ENCODE measurements at places on chromosomes 6 and 20.

DNA sequence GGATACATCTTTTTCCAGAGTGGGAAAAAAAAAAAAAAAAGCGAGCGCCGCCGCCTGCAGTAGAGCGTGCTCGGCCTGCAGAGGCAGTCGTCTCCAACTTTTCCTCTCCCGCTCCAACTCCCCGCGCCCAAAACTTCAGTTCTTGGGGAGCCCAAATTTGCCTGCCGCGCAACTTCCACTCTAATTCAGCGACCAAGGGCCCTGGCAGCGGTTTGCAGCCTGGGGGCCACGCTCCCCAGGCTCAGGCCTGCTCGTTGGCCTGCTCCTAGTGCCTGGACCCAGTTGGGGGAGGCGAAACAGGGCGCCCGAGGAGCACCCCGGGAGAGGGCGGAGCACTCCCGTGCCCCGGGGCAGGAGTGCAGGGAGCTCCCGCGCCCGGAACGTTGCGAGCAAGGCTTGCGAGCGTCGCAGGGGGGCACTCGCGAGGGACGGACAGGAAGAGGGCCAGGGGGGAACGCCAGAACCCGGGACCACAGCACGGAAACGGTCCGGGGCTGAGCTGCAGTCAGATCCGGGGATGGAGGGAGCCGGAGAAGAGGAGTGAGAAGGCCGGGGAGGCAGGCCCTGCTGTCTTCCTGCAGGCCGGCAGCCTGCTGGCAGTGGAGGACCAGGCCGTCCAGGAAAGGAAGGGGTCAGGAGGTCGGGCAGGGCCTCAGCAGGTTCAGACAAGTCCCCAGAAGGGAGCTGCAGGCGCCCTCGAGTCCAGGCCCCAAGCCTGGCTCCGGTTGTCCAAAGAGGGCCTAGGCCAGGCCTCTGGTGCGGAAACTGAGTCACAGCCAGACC lies at the start of gene STX16:
Gene STX16, plus strand, starts transcription at position 508 of the 783 bp plus-strand sequence. CDS start 724 bp downstream, outside the sequence.
- DNase-seq, result peak; percentile 93

- no peak for DNase-seq
Observed at GRCh38 chr6:106106276-106107042, 20.3 kb downstream of the PRDM1 start.

GRCh38 chr20:35006531-35006971 lies 50.9 kb downstream of the MYH7B start:
- DNase-seq, result no peak

- DNase-seq, result no peak
Observed at GRCh38 chr6:148884461-148884860, 137.6 kb downstream of the UST start.

DNA sequence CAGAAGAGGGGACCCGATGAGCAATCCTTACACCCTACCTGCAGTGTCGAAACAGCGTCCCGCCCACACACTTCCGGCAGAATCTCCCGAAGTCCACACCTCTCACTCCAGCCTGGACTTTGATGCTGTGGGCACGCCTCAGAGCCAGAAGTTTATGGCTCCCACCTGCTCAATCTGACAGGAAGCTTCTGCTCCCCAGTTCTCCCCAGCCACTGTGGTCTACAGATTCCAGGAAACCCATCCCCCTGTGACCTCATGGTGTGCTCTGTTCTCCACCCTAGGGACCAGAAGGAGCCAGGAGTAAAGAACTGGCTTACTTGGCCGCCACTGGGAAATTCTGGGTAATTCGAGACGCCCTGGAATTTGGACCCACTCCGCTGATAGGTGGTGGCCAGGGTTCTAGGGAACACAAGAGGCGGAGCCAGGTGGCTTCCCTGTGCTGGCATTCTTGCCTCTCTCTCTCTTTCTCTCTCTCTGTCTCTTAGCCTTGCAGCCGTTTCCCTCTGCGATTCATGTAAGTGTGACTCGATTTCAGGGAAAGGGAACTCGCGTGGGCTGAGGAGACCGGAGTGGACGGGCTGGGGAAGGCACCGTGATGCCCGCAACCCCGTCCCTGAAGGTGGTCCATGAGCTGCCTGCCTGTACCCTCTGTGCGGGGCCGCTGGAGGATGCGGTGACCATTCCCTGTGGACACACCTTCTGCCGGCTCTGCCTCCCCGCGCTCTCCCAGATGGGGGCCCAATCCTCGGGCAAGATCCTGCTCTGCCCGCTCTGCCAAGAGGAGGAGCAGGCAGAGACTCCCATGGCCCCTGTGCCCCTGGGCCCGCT lies at the start of gene TRIM15:
Gene TRIM15, plus strand, starts transcription at position 457 of the 828 bp plus-strand sequence. Its CDS starts 139 bp downstream, at position 596.
- no peak for DNase-seq

GRCh38 chr20:14142171-14142570 lies 146.9 kb downstream of the MACROD2 start:
- DNase-seq, result peak; percentile 35

DNA sequence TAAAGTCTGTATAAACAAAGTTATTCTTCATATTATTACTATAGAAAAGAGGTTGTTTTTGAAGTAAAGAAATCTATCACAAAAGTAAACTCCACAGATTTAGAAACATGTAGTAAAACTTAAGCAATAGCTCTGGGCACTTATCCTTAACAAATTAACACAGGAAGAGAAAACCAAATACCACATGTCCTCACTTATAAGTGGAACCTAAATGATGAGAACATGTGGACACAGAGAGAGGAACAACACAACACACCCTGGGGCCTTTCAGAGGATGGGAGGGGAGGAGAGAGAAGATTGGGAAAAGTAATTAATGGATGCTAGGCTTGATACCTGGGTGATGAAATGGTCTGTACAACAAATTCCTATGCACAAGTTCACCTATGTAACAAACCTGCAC lies 57.2 kb downstream of the C6orf58 start:
- DNase-seq, result no peak

DNA sequence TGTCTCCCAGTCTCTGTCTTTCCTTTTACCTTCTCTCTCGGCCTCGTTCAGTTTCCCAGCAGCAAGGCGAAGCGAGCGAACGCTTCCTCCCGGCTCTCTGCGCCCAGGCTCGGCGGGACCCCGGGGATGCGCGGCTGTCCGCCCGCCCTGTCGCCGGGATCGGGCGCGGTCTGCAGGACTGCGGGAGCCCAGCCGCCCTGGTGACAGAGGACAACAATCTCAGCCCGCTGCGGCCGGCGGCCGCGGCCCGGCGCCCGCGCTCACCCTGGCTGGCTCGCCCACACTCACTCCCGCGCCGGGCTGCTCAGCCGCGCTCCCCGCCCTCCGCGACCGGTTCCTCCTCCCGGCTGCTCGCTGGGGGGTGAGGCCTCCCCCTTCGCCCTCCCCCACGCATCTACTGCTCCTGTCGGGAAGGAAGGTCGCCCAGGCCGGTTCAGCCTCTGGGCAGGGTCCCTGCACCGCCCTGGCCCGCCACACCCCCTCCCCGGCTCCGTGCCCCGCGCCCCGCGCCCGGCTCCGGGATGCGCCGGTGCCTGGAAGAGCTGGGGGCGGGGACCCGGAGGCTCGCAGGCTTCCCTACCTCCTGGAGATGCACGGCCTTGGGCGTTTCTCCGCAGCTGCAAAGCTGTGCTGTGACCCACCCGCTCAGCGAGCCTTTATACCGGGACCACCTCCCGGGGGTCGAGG lies 410 bp downstream of the SYNE1 start:
- peak; percentile 20 for DNase-seq

DNA sequence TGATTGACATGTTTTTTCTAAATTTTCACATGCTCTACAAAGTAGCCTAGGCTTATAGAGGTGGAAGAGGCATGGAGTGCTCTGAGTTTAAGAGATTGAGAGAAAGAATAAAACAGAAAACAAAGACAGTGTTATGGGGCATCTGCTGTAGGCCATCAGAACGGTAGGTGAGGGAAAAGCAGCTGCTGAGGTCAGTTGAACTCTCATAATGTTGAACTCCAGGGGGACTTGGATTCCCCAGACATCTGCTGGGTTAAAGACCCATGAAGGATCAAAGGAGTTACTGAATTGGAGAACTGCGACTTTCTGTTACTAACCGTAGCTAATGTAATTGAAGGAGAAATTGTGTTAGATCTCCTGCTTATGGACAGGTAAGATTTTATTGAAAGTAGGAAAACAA lies 333.9 kb downstream of the TFAP2B start:
- DNase-seq, result no peak

GRCh38 chr20:38536310-38536709 lies 44.7 kb upstream of the ADIG start:
- peak; percentile 67 for DNase-seq

DNA sequence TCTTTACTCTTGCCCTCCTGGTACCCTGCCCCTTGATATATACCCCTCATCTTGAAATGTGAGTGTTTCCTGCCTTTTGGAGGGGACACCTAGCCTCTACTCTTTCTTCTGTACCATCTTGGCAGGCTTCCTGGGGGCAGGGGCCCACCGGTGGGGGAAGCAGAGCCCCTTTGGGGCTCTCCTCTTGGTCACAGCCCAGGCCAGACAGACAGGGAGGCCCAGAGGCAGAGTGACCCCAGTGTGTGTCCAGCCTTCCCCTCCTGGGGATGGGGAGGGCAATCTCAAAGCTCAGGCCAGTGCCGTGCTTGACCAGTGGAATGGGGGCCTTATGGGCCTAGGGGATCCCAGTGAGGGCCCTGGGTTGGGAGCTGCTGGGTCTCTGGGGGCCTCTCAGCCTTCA lies 3.6 kb downstream of the ADAM33 start:
- no peak for DNase-seq

DNA sequence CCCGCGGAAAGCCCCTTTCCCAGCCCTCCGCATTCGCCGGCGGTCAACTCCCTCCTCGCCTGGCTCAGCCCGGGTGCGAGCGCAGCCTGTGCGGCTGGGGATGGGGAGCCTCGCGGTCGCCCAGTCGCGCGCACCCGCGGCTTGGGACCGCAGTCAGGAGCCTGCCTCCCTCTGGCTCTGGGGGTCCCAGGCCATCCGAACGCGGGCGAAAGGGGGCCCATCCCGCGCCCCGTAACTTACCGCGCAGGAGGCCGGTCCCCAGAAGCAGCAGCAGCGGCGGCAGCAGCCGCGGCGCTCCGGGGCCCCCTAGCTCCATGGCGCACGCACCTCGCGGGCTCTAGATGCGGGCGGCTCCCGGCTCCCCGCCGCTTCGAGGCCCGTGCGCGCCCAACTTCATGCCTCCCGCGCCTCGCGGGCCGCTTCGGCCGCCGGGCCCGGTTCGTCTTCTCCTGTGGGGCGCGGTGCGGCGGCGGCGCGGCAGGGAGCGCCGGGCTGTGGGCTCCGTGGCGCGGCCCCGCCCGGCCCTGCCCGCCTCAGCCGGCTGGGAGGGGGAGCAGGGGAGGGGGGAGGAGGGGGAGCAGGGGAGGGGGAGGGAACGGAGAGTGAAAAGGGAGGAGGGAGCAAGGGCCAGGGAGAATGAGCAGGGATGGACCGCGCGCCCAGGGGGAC lies at the start of gene CHRNA4:
Gene CHRNA4, minus strand, starts transcription at position 500 of the 669 bp plus-strand sequence. Its CDS starts 184 bp downstream, at position 316.
- DNase-seq, result no peak

DNA sequence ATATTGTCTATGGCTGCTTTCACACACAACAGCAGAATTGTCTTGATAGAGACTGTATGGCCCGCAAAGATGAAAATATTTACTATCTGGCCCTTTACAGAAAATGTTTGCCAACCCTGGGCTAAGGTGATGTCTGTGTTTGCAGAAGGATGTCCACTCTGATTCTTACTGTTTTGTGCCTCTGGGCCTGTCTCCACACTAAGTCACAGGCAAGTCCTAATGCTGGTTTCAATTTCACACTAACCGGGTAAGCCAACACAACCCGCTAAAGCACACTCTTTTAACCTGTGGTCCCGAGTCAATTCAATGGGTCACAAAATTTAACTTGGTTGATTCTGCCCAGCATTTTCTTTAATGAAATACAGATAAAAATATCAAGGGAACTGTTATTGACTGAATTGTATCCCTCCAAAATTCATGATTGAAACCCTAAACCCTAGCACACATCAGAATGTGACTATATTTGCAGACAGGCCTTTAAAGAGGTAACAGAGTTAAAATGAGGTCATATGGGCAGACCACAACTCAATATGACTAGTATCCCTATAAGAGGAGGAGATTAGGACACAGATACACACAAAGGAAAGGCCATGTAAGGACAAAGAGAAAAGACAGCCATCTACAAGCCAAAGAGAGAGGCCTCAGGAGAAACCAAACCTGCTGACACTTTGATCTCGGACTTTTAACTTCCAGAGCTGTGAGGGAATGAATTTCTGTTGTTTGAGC lies 78.4 kb downstream of the FYN start:
- no peak for DNase-seq

DNA sequence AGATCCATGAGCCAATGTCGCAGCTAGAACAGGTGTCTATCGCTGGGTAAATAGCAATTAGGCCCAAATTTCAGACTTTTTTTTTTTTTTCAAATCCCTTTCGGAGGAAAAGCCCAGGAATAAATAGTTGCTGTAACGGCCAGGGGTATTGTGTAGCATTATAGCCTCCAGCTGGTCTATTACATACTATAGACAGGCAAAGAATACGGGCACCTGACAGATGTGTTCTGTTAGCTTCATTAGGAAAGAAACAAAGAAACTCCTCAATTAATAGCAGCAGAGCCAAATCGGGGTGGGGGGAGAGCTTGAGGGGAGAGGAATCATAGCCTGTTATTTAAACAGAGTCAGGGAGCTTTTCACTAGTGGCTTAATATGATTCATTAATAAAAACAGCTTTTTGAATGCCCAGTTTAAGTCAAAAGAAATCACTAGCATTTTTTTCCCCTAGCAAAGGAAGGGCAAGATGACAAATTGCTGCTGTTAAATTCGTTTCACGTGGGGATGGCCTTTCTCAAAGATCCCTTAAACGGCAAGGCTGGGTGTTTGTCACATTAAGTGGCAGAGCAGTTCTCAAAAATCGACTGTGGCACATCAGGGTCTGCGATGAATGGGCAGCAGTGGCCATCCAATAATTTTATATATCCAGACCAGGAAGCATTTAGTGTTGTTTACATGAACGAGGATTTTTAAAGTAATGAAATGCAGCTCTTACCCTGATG lies 139.4 kb downstream of the ID4 start:
- DNase-seq, result no peak

- DNase-seq, result peak; percentile 86
Observed at GRCh38 chr6:43972913-43973300, 154.3 kb downstream of the MRPL14 start.

DNA sequence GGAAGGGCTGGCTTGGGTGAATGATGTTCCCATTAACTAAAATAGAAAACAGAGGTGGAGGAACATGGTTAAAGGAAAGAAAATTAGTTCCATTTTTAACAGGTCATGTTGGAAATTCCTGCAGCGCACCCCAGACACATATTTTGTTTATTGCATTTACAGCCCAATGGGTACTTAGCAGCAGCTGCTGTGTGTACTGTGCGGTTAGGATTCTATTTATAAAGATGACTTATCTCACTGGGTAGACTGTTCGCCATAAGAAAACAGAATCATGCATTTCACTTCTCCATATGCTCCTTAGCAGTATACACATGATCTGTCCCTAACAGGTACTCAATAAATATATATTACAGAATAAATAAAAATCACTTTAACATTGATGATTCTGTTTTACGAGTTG lies 135.8 kb downstream of the SLC35F1 start:
- no peak for DNase-seq

- peak; percentile 29 for DNase-seq
Observed at GRCh38 chr20:62832212-62832922, 15.5 kb downstream of the COL9A3 start.

- DNase-seq, result no peak
Observed at GRCh38 chr20:8474027-8474668, 342.1 kb downstream of the PLCB1 start.

DNA sequence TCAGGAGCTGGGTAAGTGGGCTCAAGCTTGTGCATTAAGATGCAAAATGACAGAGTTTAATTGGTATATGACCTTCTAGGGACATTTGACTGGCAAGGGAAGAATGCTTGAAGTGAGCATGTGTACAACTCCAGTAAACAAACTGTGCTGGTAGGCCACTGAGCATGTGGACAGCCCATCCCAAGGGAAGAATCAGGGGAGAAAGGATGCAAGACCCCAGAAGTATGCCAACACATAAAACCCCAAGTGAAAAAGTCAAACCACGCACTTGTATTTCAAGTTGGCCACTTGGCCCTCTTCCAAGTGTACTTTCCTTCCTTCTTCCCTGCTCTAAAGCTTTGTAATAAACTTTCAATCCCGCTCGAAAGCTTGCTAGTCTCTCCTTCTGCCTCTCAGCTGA lies 10.4 kb upstream of the THBD start:
- no peak for DNase-seq
